ENCODE measurements at places on chromosomes 3 and 15.

DNA sequence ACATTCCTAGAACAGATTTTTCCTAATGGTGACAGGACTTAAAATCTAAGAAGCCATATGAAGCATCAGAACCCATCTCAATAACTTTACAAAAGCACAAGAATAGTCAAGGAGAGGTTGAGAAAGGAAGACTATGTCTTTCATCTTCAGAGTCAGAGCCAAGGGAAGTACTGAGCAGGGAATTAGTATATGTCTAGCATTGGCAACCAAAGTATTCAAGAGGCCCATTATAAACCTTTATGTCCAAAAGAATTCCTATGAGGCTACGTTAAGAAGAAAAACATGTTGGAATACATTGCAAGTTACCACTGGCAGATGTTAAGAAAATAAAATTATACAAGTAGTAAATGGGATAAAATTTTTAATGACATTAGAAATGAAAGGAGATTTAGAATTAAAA, 150.5 kb downstream of the MAGI1 start:
- DNase-seq: no peak

DNA sequence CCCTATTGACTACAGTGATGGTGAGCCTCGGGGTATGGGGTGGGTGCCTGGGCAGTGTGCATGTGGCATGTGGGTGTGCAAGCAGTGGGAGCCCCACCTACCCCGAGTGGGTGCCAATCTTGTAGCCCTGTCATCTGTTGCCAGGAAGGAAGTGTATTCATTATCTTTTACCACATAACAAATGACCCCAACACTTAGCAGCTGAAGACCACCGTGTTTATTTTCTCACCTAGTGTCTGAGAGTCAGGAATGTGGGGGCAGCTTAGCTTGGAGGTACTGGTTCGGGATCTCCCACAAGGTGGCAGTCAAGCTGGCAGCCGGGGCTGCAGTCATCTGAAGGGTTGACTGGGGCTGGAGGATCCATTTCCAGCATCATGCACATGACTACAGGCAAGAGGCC, 21.7 kb downstream of the XYLB start:
- no peak for DNase-seq

DNA sequence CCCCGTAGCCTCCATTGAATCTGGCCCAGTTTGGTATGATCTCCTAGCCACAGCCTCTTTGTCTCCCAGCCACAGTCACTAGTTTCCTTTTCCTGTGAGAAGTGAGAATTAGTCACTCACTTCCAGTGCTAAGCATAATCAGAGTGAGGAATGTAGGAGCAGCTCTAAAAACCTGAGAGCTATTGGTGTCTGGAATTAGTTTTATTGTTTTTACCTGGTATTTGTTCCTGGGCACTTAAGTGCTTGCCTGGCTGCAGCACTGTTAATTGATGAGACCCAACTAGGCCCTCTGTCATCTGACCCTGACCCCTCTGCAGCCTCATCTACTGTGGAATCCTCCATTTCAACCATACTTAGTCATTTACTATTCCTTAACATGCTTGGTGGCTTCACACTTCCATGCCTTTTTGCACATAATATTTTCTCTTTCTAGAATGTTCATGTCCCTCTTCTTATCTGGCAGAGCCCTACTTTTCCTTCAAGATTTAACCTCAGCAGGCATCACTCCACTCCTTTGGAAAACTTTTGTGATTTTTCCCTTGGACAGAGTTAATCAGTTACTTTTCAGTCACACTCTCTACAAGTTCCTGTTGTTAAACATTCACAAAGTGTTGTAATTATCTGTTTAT, 48.8 kb downstream of the PDE8A start:
- no peak for DNase-seq

DNA sequence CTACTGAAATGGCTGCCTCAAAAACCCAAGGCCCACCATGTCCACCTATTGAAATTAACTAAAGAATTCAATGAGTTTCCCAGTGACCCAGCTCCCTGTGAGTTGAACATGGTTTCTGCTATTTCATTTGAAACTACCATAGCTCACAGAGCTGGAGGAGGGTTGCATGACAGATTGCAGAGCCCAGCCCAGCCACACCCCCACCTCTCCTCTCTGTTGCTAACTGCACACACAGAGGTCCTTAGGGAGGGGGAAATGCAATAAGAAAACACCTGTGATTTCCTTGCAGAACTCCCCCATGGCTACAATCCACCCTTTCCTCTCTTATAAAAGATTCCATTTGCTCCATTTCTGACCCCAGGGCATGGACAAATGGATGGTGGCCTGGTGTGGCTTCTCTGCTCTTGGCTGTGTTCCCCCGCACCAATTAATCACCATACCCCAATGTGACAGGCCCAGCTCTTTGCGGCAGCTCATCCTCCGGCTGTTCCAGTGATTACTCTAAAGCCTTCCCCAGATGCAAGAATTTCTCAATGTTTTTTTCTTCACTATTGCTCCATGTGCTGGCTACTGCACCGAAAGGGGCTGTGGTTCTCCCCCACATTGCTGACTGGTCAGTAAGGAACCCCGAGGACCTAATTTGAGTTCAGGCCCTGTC, 208.4 kb upstream of the KBTBD8 start:
- no peak for DNase-seq

- no peak for DNase-seq
These were observed 1.1 kb downstream of the FAH start for GRCh38 chr15:80153900-80154299.

- DNase-seq: no peak
These were observed 132.6 kb downstream of the NR2F2 start for GRCh38 chr15:96462768-96463750.
